ENCODE measurements at places on chromosomes 3 and 15.

DNA sequence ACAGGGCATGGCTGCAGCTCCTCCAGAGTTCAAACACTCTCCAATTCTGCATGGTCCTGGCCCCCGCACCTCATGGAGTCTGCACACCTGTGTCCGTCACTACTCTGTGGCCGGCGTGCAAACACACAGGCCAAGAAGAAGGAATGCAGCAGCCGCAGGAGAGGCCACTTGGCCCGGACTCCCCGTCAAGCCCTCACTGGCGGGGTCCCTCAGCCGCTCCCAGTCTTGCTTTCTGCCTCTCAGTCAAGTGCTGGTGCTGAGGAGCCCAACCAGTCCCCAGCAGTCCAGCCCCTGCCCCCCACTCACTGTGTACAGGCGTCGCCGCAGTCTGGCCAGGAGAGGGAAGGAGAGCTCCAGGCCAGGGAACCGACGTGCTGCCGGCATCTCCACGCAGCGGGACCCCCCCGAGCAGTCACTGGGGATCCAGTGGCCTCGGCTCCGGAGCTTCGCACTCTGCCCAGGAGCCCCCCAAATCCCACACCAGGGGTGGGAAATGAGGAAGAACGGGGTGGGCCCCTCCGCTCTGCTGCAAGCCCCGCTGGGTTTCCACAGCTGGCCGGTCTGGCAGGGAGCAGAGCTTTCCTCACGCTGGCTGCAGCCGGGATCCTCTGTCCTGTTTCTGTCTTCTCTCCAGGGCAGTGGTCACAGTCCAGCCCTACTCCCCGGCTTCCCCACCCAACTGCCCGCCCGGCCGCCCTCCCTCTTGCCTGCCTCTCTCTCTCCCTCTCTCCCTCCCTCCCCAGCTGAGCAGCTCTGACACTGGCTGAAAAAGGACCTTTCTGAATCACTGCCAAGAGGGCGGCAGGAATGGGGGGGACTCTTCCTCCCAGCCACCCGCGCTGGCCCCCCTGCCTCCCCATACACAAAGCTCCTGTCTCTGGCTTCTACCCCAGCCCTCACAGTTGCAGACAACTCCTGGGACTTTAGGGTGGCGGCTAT, 16.0 kb downstream of the TNK2 start:
- DNase-seq = no peak

GRCh38 chr15:50773389-50773788, 7.9 kb upstream of the SPPL2A start:
- no peak for DNase-seq

GRCh38 chr3:187522293-187522692, 147.9 kb downstream of the SST start:
- no peak for DNase-seq

DNA sequence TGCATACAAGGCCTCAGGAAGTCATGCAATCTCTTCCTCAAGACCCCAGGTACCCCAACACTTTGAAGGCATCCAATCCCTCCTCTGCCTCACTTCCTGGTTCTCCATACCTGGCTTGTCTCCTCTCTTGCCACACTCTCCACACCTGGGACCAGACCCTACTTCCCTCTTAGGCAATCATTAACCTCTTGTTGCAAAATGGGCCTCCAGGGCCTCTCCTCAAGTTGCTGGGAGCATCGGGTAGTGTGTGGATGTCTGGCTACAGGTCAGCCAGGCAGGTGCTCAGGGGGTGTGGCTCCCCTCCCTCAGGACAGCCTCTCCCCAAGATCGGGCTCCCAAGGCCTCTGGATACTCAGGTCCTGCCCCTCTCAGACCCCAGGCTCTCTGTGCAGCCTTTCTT, 8.6 kb downstream of the PLA2G4E start:
- DNase-seq = no peak

Measured in esophagus muscularis mucosa (tissue), 4 donors.